ENCODE measurements at places on chromosomes 6 and 20. TPM values are rescaled to one million over a fixed set of nuclear protein-coding genes. Genes with fewer than 3 reads are reported as not detected.

GRCh38 chr20:45957021-45957941 is 14.7 kb downstream of the ZNF335 start:
- DNase-seq: peak; percentile 34

GRCh38 chr20:939606-940005 is 23.5 kb upstream of the ANGPT4 start:
- no peak for DNase-seq

DNA sequence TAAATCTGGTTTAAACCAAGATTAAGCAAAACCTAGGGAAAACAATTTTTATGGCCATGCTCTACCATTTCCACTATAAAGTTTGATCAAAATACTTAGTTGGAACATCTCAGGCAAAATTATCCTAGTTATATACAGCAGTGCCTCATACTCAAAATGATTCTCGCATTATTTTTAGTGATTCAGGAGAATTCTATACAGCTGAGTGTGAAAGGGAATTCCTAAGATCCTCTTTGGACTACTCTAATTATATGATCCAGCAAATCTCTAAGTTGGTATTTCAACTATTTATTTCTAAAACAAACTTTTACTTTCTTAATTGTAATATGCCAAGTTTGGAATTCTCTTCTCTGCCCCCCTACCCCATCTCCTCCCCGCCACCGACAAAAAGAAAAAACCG is 8.6 kb downstream of the DTNBP1 start:
- no peak for DNase-seq

DNA sequence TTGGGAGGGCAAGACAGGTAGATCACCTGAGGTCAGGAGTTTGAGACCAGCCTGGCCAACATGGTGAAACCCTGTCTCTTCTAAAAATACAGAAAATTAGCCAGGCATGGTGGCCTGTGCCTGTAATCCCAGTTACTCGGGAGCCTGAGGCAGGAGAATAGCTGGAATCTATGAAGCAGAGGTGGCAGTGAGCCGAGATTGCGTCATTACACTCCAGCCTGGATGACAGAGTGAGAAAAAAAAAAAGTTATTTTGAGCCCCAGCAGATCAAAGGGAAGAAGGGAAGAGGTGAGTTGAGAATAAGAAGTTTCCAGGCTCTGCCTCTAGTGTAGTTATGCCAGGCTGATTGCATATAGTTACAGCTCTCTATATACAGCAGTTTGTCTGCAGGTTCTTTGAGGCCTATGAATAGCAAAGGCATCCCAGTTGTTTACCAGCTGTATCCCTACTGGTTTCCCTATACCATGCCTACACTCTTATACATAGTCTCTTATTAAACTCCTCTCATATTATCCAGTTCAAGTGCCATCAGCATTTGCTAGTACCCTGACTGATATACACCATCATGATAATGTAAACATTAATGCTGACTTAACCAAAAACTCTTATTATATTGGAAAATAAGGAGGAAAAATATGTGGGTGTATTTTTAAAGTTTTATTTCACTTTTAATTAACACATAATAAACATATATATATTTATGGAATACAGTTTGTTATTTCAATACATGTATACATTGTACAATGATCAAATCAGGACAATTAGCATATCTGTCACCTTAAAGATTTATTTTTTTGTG is 823.6 kb upstream of the ADGRB3 start:
- no peak for DNase-seq

- DNase-seq: peak; percentile 68
Measured at GRCh38 chr6:135183532-135184440, 2.7 kb downstream of the MYB start.

GRCh38 chr6:154766288-154766687 is 33.1 kb downstream of the SCAF8 start:
- no peak for DNase-seq

Gene C6orf58
- total RNA-seq: not detected

Gene TGM6
- total RNA-seq: not detected

Gene C6orf163
- total RNA-seq: 5.4 TPM

Gene FAM83D
- total RNA-seq: 8.3 TPM

Data from Peyer's patch (tissue), 4 donors.